ENCODE measurements at places on chromosomes 11 and 22. TPM values are rescaled to one million over a fixed set of nuclear protein-coding genes. Genes with fewer than 3 reads are reported as not detected.

DNA sequence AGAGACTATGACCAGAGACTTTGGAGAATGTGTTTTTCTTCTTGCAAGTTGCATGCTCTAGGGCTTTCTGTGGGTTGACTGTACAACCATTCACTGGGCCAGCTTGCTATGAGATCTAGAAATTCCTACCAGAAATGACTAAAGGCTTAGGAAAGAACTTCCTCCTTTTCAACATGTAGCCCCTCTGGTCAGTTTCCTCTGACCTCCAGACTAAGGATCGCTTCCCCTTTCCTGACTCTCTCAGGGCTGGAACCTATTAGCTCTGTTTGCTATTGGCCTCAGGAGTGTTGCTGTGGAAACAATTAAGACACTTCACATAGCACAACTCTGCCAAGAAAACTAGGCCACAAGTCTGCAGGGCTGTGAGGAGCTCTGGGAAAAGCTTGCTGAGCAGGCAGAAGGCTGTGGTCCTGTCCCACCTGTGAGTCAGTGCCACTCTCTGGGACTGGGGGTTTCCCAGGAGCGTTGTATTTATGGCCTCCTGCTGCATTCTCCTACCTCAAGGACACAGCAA, 10.7 kb downstream of the CRY2 start:
- peak; percentile 41 for DNase-seq

GRCh38 chr11:120212259-120212878, 1.5 kb downstream of the OAF start:
- DNase-seq = no peak

GRCh38 chr22:38540701-38541100, 29.3 kb downstream of the DMC1 start:
- DNase-seq = no peak

DNA sequence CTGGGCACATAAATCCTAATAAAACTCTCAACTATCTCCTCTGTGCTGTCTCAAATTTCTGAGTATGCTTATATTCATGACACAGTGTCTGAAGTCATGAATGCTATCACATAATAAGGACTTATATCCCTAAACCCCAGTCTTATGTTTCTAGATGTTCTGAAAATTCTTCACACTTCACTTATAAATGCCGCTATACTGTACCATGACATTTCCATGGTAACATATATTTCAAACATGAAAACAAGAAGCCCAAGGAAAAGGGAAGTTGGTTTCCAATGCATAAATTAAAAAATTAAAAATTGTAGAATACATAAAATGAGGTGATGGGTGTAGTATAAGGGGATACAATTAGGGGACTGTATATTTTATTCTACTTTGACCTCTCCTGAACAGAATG, 11.7 kb downstream of the GVQW3 start:
- no peak for DNase-seq

- DNase-seq = no peak
These were observed 180.4 kb upstream of the B3GAT1 start for GRCh38 chr11:134592391-134592990.

- DNase-seq = no peak
These were observed 11.9 kb downstream of the UFD1 start for GRCh38 chr22:19466848-19467752.

DNA sequence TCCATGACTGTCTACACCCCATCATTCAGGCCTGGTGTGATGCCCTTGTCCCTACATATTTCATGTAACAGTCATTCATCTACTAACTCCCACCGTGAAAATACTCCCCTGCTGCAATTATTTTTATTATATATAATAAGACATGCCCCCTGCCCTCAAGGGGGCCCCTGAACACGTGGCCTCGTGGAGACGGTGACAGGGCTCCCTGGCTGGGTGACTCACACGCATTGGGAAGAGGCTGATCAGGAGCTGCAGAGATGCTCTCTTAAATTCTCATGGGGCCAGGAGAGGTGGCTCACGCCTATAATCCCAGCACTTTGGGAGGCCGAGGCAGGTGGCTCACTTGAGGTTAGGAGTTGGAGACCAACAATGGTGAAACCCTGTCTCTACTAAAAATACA, 88.6 kb downstream of the ST3GAL4 start:
- peak; percentile 27 for DNase-seq

DNA sequence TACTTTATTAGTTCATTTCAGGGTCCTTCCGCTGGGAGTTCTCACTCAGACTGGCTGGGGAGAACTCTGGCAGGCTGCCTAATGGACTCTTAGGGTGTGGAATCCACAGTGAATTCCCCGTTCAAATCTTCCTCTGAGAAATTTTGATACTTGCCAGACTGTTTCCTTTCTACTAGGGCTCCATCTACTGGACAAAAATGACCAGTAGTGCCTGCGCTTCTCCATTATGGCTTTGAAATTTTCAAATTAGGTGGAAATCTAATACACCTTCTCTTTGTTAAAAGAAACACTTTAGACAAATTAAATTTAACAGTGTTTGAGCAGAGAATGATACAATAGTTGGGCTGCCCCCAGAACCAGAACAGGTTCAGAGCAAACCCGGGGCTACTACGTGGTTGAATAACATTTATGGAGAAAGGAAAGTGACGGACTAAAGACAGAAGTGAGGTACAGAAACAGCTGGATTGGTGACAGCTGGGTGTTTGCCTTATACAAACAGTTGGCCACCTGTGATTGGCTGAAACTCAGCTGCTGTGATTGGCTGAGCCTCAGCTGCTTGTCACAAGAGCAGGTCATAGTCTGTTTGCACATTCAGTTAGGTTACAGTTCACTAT, 52.9 kb upstream of the FDX1 start:
- peak; percentile 90 for DNase-seq

- peak; percentile 47 for DNase-seq
These were observed 1.7 kb downstream of the SMTN start for GRCh38 chr22:31082606-31083376.

DNA sequence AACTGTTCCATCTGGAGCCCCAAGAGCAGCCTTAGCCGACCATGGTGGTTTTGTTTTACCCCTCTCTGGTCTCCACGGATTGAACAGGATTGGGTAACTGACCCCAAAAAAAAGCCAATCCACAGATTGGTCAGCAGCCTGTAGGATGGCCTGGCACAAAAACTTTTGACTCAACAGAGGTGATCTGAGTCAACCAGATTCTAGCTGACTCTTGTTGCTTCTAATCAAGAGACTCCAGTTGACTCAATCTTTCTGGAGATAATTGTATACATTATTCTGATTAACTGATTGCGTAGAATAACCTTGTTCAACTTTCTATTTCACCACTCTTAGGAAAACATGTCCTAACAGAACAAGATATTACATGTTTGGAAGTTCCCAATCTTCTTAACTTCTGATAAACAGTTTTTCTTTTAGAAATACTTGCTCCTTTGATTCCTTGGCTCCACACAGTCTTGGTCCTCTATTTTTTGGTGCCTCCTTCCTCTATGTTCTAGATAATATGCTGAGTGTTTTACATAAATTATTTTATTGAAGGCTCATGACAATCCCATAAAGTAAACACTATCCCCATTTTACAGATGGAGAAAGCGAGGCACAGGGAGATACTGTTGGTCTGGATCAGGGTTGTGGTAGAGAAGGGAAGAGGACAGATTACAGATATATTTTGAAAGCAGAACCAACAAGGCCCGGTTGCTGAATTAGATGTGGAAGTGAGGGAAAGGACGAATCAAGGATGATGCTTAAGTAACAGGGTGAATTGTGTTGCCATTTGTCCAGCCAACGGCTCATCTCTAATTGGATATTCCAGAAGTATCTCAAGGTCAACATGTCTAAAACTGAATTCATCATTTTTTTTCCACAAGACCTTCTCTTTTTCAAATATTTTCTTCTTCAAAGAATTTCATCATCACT, 11.5 kb upstream of the ZC3H12C start:
- DNase-seq = no peak

DNA sequence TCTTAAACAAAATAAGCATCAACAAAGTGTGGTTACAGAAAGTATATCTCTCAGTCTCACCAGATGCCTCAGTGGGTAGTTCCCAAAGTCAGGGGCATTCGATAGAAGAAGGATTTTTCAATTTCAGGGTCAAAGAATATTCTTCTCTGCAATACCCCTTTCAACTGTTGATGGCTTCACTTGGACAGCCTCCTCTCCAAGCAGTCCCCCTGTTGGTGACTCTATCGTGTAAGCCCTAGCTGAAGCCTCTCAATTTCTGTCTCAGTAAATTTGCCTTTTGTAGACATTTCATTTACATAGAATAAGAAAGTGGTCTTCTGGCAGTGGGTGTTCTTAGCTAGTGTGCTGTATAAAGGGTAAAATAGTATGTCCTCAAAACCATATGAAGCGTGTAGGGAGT, 11.3 kb upstream of the CCDC83 start:
- no peak for DNase-seq

DNA sequence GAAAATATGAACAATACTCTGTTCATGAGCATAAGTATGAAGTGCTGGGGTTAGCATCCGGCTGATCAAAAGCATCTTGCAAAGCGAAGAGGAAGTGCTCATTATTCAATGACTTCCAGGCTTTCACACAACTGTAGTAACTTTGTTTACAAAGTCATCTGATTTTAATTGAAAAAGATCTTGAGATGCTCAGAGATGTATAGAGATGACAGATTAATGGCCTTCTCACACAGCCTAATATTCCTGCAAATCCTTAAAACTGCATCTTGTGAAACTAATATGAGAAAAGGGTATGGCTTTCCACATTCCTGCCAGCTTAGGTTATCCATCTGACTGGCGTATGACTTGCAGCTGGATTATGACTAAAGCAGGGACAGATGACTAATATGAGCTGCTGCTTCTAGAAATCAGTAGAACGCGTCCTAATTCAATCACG, 125.4 kb downstream of the CASP12 start:
- peak; percentile 47 for DNase-seq

GRCh38 chr11:17812865-17813187, 78.2 kb downstream of the KCNC1 start:
- no peak for DNase-seq

- peak; percentile 7 for DNase-seq
These were observed 953.4 kb downstream of the DLG2 start for GRCh38 chr11:84673753-84674152.

GRCh38 chr11:44873537-44873936, 77.1 kb downstream of the TP53I11 start:
- DNase-seq = no peak

- no peak for DNase-seq
These were observed 37.8 kb downstream of the TBC1D22A start for GRCh38 chr22:46800102-46800857.

DNA sequence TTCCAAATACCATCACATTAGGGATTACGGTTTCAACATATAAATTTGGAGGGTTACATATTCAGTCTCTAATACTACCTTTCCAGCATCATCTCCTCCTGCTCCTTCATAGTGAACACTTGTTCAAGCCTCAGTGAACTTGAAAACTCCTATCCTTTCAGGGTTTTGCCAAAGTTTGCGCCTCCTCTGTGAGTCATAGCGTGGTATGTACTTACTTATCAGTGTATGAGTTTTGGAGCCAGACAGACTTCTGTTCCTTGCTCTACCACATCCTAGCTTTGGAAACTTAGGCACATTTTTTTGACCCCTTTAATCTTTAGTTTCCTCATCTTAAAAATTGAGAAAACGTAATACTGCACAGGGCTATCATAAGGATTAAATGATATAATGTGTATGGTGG, 160.1 kb upstream of the ZC3H12C start:
- DNase-seq = no peak

- DNase-seq = no peak
These were observed 3.6 kb upstream of the APOBEC3A start for GRCh38 chr22:38953577-38954413.

- DNase-seq = peak; percentile 96
These were observed at the start of gene EHD1 for GRCh38 chr11:64878494-64879243. Gene EHD1, minus strand, starts transcription at chr11:64878621. Its CDS starts 157 bp downstream, at chr11:64878464.

DNA sequence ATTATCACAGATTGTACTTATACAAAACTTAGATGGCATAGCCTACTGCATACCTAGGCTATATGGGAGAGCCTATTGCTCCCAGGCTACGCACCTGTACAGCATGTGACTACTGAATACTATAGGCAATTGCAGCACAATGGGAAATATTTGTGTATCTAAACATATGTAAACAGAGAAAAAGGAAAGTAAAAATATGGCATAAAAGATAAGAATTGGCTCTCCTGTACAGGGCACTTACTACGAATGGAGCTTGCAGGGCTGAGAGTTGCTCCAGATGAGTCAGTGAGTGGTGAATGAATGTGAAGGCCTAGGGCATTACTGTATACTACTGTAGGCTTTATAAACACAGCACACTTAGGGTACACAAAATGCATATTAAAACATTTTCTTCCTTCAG, 13.2 kb downstream of the APOL6 start:
- DNase-seq = no peak

DNA sequence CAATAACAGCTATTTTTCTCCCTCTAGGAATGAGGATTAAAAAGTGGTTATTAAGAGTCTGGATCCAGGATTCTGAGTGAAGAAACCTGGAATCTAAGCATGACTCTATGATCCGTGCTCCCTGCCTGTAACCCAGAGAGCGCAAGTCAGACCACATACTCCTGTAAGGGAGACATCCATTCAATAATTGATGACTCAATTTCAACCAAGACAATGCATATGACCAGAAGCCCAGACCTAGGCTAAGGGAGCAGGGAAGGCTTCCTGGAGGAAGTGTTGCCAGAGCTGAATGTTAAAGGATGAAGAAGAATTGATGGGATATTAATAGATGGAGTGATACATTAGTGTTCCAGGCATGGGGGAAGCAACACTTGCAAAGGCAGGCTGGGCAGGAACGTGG, 13.8 kb upstream of the PAMR1 start:
- DNase-seq = peak; percentile 31

GRCh38 chr11:100625041-100625440, 62.0 kb upstream of the ARHGAP42 start:
- DNase-seq = no peak

GRCh38 chr11:41118521-41118920, 340.9 kb downstream of the LRRC4C start:
- DNase-seq = no peak

- no peak for DNase-seq
These were observed 11.8 kb downstream of the SULT4A1 start for GRCh38 chr22:43850529-43850928.

DNA sequence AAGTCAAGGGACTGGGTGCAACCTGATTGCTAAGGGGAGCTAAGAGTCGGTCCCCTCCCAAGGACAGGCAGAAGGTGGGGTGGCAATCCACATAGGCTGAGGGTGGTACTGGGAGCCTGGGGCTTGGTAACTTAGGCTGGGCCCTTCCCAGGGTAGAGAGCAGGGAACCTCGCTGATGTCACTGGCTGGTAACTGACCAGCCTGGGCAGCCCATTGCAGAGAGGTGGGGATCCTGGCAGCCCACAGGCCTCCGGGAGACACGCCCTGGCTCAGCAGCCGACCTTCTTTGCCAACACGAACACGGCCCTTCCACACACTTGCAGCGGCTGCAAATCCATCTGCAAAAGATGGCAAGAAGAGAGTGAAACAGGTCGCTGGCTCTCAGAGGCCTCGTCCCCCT, 25.4 kb downstream of the A4GALT start:
- DNase-seq = no peak

- peak; percentile 20 for DNase-seq
These were observed 192.6 kb upstream of the NARS2 start for GRCh38 chr11:78767027-78767932.

The FAM227A gene
- total RNA-seq = 1.3 TPM

The C11orf16 gene
- total RNA-seq = not detected

The EI24 gene
- 112 TPM for total RNA-seq

The ELMOD1 gene
- 0.20 TPM for total RNA-seq

The ARFGAP3 gene
- total RNA-seq = 51.2 TPM

The SEPTIN3 gene
- 0.29 TPM for total RNA-seq

The TCN1 gene
- total RNA-seq = 0.29 TPM

The OVCH2 gene
- 0.10 TPM for total RNA-seq

The B3GAT3 gene
- 23.3 TPM for total RNA-seq

The SCGB1D2 gene
- total RNA-seq = not detected

The ANO3 gene
- total RNA-seq = 1.7 TPM

The ASPHD2 gene
- 1.4 TPM for total RNA-seq

The RAB38 gene
- 13.5 TPM for total RNA-seq

The MYEOV gene
- 9.5 TPM for total RNA-seq

Measured in RPMI7951 (cell line).